ENCODE measurements at places on chromosomes 16 and 17. TPM values are rescaled to one million over a fixed set of nuclear protein-coding genes. Genes with fewer than 3 reads are reported as not detected.
A peak's percentile ranks its signal among the peaks of the same experiment; 100 is the strongest.

- no peak for DNase-seq
- no peak overlapping the region for H3K27ac ChIP-seq
- H3K27me3 ChIP-seq, result no peaks in the 10 kb centered on the region
- H3K4me3 ChIP-seq, result no peak overlapping the region
Observed at GRCh38 chr16:60566901-60567300, 1469.3 kb downstream of the CDH8 start.

DNA sequence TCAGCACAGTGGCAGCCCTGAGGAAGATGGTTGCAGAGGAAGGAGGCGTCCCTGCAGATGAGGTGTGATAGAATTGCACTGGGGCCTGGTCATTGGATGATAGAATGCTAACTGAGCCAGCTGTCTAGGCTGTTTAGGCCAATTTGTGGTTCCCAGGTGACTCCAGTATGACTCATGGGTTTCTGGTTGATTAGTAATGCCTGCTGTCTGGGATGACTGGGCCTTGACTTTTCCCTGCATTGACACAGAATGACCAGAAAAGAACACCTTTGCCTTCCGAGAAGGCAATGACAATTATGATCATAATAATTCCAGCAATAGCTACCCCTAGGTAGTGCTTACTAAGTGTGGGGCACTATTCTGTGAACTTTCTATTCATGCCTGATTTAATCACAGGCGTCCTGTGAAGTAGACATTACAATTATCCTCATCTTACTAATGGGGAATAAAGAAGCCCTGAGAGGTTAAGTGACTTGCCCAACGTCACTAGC, 31.5 kb downstream of the USP43 start:
- H3K4me1 ChIP-seq, result no peaks in the 10 kb centered on the region
- H3K4me3 ChIP-seq, result no peak overlapping the region
- no peak overlapping the region for H3K27ac ChIP-seq
- no peaks in the 10 kb centered on the region for H3K36me3 ChIP-seq

- no peak overlapping the region for H3K4me3 ChIP-seq
- DNase-seq, result no peak
- peaks cover 21% of the 10 kb centered on the region for H3K36me3 ChIP-seq
- no peaks in the 10 kb centered on the region for H3K27me3 ChIP-seq
- no peak overlapping the region for H3K27ac ChIP-seq
- peaks cover 36% of the 10 kb centered on the region for H3K4me1 ChIP-seq
Observed at GRCh38 chr17:2070241-2071023, 15.5 kb downstream of the HIC1 start.

GRCh38 chr16:85698935-85699558, 10.3 kb upstream of the GINS2 start:
- H3K36me3 ChIP-seq, result no peaks in the 10 kb centered on the region
- no peak overlapping the region for H3K4me3 ChIP-seq
- H3K4me1 ChIP-seq, result no peaks in the 10 kb centered on the region
- no peaks in the 10 kb centered on the region for H3K27me3 ChIP-seq
- DNase-seq, result no peak

GRCh38 chr16:87486713-87487247, 6.0 kb downstream of the ZCCHC14 start:
- H3K27me3 ChIP-seq, result no peaks in the 10 kb centered on the region
- DNase-seq, result no peak
- no peaks in the 10 kb centered on the region for H3K36me3 ChIP-seq
- peaks cover 32% of the 10 kb centered on the region for H3K4me1 ChIP-seq
- peak overlapping the region; percentile 44 for H3K27ac ChIP-seq

- no peak overlapping the region for H3K27ac ChIP-seq
- no peaks in the 10 kb centered on the region for H3K4me1 ChIP-seq
- no peak for DNase-seq
- H3K27me3 ChIP-seq, result no peaks in the 10 kb centered on the region
Observed at GRCh38 chr16:21694609-21695008, 30.8 kb downstream of the OTOA start.

DNA sequence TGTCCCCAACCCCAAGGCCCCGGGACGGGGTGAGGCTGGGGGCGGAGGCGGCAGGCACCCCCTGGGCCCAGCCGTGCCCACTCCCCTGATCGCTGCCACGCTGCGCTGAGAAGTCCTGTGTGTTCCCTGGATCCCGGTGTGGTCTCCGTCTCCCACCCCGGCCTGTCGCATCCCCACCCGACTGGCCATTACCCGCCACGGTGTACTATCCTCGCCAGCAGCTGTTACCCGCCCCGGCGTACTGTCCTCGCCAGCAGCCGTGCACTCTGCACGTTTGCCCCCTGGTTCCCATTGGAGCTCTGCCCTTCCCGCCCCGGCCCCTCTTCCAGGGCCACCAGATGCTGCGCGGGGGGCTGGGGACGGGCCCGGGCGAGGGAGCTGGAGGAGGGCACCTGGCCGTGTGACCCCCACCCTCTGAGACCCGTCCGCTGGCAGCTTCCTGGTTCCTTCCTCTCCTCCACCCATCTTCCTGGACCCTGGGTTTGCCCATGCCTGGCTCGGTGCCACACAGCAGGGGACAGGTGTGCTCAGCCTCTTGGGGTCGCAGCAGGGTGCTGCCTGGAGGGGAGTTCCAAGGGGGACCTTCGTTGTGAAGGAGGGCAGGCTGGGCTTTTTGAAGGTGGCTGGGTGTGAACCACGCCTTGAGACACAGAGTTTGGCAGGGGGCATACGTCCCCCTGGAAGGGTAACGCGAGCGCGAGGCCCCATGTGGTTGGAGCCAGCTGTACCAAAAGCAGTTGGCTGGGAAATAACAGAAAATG, 19.7 kb downstream of the BAHCC1 start:
- no peaks in the 10 kb centered on the region for H3K36me3 ChIP-seq
- no peak for DNase-seq
- H3K4me1 ChIP-seq, result peaks cover 39% of the 10 kb centered on the region
- H3K27me3 ChIP-seq, result peaks cover 22% of the 10 kb centered on the region
- H3K4me3 ChIP-seq, result no peak overlapping the region

DNA sequence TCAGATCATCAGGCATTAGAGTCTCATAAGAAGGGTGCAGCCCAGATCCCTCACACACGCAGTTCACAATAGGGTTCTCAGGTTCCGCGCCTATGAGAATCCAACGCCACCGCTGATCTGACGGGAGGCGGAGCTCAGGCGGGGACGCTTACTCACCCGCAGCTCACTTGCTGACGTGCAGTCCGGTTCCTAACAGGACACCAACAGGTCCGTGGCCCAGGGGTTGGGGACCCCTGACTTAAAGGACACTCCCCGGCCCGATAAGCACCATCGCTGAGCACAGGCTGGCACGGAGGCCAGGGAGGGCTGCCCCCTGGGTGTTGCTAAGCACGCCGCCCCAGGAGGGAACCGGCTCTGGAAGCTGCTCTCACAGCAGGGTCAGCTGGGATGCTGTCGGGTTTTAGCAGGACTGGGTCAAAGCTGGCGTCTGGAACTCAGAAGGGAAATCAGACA, 30.1 kb upstream of the BAHCC1 start:
- DNase-seq, result peak; percentile 32
- H3K4me1 ChIP-seq, result peaks cover 32% of the 10 kb centered on the region
- H3K4me3 ChIP-seq, result peak overlapping the region; percentile 3
- no peaks in the 10 kb centered on the region for H3K36me3 ChIP-seq

GRCh38 chr16:9911231-9911630, 271.0 kb downstream of the GRIN2A start:
- no peak overlapping the region for H3K27ac ChIP-seq
- H3K4me1 ChIP-seq, result no peaks in the 10 kb centered on the region
- H3K27me3 ChIP-seq, result no peaks in the 10 kb centered on the region
- DNase-seq, result no peak
- no peak overlapping the region for H3K4me3 ChIP-seq
- no peaks in the 10 kb centered on the region for H3K36me3 ChIP-seq

- H3K27ac ChIP-seq, result no peak overlapping the region
- H3K36me3 ChIP-seq, result no peaks in the 10 kb centered on the region
- no peak for DNase-seq
- H3K4me3 ChIP-seq, result no peak overlapping the region
Observed at GRCh38 chr16:57834936-57835335, 32.6 kb upstream of the KIFC3 start.

DNA sequence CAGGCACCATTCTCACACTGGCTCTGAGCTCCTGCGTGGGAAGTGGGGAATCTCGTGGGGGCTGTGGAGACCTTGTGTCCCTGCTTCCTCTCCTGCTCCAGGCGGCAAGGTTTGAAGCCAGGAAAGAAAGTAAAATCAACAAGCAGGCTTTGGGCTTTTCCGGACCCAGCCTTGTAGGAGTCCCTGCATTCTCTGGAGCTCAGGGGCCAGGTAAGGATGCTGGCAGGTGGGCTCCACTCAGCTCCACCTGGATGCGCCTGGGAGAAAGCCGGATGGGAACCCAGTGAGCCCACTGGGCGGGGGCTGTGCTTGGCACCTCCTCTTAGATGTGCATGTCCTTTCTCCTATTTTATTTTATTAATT, 362.5 kb downstream of the SEC14L1 start:
- H3K4me1 ChIP-seq, result no peaks in the 10 kb centered on the region
- no peak overlapping the region for H3K27ac ChIP-seq
- H3K4me3 ChIP-seq, result no peak overlapping the region
- H3K27me3 ChIP-seq, result no peaks in the 10 kb centered on the region
- H3K36me3 ChIP-seq, result peaks cover 28% of the 10 kb centered on the region

DNA sequence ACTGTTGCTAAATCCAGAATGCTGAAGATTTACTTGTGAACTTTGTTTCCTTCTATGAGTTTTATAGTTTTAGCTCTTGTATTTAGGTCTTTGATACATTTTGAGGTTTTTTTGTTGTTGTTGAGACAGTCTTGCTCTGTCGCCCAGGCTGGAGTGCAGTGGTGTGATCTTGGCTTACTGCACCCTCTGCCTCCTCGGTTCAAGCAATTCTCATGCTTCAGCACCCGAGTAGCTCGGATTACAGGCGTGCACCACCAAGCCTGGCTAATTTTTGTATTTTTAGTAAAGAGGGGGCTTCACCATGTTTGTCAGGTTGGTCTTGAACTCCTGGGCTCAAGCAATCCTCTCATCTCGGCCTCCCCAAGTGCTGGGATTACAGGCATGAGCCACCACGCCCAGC, 14.4 kb downstream of the TENT4B start:
- no peak overlapping the region for H3K4me3 ChIP-seq
- H3K27me3 ChIP-seq, result no peaks in the 10 kb centered on the region
- peaks cover 37% of the 10 kb centered on the region for H3K4me1 ChIP-seq

- no peak overlapping the region for H3K27ac ChIP-seq
- H3K27me3 ChIP-seq, result no peaks in the 10 kb centered on the region
- no peaks in the 10 kb centered on the region for H3K4me1 ChIP-seq
- H3K36me3 ChIP-seq, result no peaks in the 10 kb centered on the region
- no peak for DNase-seq
Observed at GRCh38 chr17:17506181-17506741, 10.1 kb upstream of the RASD1 start.

DNA sequence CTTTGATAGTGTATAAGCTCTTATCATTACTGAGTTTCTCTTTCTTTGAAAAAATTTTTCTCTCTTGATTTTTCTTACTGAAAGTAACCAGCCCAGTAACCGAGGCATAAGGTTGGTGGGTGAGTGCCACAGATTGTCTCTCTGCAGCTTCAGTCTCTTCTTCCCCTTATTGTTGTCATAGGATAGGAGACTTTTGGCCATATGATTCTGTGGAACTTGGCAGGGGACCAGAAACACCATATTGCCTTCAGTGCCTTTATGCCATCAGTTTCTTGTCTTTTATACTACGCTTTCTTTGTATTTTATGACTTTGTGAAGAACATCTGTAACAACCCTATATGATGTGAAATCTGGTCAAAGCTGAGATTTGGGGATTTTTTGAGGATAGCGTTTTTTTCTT, 341.6 kb upstream of the TBX2 start:
- H3K4me1 ChIP-seq, result no peaks in the 10 kb centered on the region
- DNase-seq, result no peak
- no peaks in the 10 kb centered on the region for H3K27me3 ChIP-seq
- H3K4me3 ChIP-seq, result no peak overlapping the region
- H3K36me3 ChIP-seq, result no peaks in the 10 kb centered on the region
- H3K27ac ChIP-seq, result no peak overlapping the region

- H3K27me3 ChIP-seq, result peaks cover 35% of the 10 kb centered on the region
- H3K27ac ChIP-seq, result no peak overlapping the region
- no peaks in the 10 kb centered on the region for H3K36me3 ChIP-seq
- H3K4me3 ChIP-seq, result no peak overlapping the region
Observed at GRCh38 chr17:7715936-7716886, 1.3 kb upstream of the DNAH2 start.

- H3K27me3 ChIP-seq, result no peaks in the 10 kb centered on the region
- H3K36me3 ChIP-seq, result no peaks in the 10 kb centered on the region
- no peak overlapping the region for H3K27ac ChIP-seq
- DNase-seq, result no peak
- H3K4me3 ChIP-seq, result no peak overlapping the region
Observed at GRCh38 chr17:1640329-1641064, 5.0 kb downstream of the SCARF1 start.

- H3K27me3 ChIP-seq, result no peaks in the 10 kb centered on the region
- H3K4me1 ChIP-seq, result peaks cover 21% of the 10 kb centered on the region
- DNase-seq, result no peak
- H3K27ac ChIP-seq, result no peak overlapping the region
- no peak overlapping the region for H3K4me3 ChIP-seq
- peaks cover 2% of the 10 kb centered on the region for H3K36me3 ChIP-seq
Observed at GRCh38 chr17:67525239-67526135, 148.4 kb downstream of the PITPNC1 start.

DNA sequence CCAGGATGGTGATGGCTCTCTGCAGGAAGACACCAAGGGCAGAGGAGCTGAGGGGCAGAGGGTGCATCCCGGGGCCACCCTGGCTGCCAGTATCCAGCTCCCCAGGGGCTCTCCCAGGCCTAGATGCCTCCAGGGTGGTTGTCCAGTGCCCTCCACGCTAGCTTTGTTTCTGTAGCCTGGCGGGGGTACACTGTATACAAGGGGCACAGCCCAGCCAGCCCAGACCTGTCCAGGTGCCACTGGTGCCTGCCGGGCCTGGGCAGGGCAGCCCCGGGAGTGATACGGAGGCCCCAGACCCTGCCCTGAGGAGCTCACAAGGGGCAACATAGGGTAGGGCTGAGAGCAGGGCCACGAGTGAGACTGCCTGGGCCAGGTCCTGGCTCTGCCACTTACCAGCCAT, 14.6 kb upstream of the TRPV3 start:
- no peak for DNase-seq
- H3K36me3 ChIP-seq, result no peaks in the 10 kb centered on the region
- H3K27ac ChIP-seq, result no peak overlapping the region
- no peaks in the 10 kb centered on the region for H3K4me1 ChIP-seq

The KRT25 gene
- total RNA-seq, result not detected

The TSNAXIP1 gene
- 0.15 TPM for total RNA-seq

The FAM117A gene
- total RNA-seq, result 55.2 TPM

The SULT1A4 gene
- total RNA-seq, result 2.7 TPM

The TBC1D3C gene
- 1.2 TPM for total RNA-seq

The CCDC40 gene
- 0.95 TPM for total RNA-seq

The QPRT gene
- 2.5 TPM for total RNA-seq

The MAPK8IP3 gene
- total RNA-seq, result 285 TPM

The GP1BA gene
- 0.25 TPM for total RNA-seq

The WFDC1 gene
- total RNA-seq, result not detected

The CCL1 gene
- total RNA-seq, result not detected

The MARVELD3 gene
- total RNA-seq, result not detected

The RAB37 gene
- 184 TPM for total RNA-seq

The CCDC78 gene
- 6.2 TPM for total RNA-seq

The ZP2 gene
- total RNA-seq, result not detected

The BCO1 gene
- not detected for total RNA-seq
